ENCODE measurements at places on chromosomes 7 and 10.
A peak's percentile ranks its signal among the peaks of the same experiment; 100 is the strongest.

DNA sequence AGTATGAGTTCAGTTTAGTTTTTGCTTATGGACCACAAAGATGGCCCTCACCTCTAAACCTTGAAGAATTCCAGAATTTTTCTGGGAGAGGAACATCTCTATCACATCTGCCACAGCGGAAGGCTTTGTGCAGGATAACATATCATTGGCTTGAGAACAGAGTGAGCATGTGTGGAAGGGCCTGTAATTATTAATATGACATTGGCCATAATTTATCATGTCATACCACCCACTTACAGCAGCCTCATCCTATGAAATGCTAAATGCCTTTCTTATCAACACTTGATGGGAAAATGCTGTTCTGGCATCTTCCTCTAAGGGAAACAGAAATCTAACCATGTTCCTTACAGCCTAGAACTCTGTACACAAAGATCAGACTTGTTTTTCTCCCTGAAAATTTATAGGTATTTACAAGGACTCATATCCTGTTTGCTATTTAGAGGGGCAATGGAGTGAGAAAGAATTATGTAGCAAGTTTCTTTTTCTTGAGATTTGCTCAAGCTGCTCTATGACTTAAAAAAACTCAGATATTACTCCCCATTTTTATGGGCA is 817.3 kb downstream of the LRMDA start:
- DNase-seq: no peak

- DNase-seq: no peak
Measured at GRCh38 chr7:11706666-11707605, 125.1 kb downstream of the THSD7A start.

DNA sequence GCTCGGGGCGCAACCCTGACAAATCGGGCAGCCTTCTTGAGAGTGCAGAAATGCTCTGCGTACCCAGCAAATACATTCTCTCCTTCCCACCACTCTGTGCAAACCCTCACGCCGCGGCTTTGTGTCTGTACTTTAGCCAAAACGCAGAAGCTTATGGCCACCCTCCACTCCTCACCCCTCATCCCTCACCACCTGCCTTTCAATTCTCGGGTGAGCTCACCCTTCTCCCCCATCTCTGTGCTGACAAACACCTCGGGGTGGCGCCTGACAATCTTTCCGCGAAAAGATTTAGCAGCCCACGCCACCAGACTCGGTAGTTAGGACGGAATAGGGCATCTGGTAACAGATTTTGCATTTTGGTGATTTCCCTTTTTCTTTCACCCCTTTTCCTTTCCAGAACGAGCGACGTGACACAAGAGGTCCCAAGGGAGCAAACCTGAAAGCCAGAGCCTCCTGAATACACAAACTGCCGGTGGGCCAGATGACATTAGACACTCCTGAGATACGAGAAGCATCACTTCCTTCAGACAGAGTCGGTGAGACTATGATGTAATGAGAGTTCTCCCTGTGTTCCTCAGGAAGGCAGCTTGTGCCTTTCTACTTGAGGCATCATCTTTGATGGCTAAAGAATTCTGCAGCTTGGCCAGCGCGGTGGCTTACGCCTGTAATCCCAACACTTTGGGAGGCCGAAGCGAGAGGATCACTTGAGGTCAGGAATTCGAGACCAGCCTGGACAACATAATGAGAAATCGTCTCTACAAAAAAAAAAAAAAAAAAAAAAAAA is 671 bp upstream of the ATAD1 start:
- DNase-seq: peak; percentile 47

GRCh38 chr10:48750019-48750418 is 65.3 kb downstream of the WDFY4 start:
- DNase-seq: no peak

DNA sequence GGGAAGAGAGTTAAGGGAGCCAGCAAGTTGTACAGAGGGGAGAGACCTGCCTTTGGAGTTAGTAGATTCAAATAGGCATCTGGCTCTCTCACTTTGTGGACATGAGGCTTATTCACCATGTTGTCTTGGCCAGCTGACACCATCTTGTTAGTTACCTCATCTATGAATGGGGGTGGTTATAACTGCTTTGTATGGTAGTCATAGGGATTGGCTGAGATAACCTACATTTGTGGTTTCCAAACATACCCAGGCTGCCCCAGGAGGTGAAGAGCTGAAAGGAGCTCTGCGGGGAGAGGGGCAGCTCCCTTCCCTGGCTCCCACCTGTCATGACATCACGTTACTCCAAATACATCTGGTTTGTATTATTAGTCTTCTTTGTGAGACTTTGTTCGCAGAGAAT is 393.3 kb upstream of the AUTS2 start:
- DNase-seq: no peak

GRCh38 chr7:45158471-45158870 is 880 bp downstream of the RAMP3 start:
- DNase-seq: no peak

DNA sequence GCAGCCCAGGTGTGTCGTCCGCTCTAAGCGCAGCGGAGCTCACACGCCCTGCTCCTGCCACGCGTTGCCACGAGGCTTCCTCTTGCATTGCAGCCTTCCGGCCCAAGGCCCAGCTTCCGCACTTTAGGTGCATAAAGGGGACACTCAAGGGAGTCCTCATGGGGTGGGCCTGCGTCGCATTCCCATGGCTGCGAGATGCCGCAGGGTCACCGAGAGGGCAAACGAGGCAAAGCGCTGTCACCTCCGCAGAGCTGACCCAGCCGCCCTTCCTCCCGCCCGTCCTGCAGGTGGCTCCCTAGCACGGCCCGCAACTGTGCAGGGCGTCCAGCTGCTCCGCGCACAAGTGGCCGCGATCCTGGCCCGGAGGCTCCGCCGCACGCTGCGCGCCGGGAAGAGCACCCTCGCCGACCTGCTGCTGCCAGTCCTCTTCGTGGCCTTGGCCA is 283.5 kb downstream of the ABCA13 start:
- DNase-seq: no peak

GRCh38 chr7:138822867-138823535 is 25.0 kb upstream of the ATP6V0A4 start:
- no peak for DNase-seq

DNA sequence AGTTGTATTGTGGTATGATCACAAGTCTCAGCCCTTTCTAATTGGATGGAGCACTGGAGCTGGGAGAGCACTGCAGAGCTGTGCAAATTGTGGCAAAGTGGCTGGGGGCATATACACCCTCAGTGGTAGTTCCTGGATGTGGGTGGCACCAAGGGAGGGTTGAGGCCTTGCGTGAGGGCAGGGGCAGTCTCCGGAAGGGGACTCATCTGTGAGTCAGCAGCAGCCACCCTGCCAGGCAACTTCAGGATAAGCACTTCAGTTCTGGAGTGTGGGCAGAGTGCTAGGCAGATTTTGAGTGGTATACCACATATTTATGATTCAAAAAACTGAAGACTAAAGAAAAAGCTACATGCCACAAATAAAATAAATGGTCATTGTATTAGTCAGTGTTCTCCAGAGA is 210.5 kb downstream of the ETV1 start:
- no peak for DNase-seq

DNA sequence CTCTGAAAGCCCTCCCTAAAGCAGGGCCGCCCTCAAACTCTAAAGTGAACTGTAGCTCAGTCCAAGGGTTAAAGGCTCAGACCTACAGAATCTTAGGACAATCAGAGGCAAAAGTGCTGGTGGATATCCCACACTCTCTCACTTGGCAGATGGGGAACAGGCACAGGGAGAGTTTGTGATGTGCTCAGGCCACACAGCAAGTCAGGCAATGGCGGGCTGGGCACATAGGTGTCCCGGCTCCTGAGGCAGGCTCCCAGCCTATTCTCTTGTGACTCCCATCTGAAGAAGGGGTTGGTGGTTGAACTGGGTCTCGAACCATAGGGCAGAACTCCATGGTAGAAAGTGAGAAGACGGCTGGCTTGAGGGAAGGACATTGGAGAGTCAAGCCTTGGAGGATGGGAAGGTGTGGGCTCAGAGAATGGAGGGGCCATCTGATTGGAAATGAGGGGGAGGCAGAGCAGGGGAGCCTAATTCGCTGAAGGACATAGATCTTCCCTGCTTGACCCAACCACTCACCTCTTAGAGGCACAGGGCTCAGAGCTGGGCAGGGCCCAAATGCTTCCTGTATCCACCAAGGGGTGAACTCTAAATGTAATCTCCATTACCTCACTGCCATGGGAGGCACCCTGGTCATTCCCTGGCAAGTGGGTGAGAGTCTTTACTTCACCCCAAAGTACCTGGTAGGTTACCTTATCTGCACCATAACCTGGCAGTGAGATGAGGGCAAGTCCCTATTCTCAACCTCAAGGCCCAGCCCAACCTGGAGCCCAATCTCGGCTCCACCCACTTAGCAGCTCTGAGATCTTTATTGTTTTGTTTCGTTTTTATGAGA is 4.9 kb upstream of the ZMIZ1 start:
- no peak for DNase-seq

DNA sequence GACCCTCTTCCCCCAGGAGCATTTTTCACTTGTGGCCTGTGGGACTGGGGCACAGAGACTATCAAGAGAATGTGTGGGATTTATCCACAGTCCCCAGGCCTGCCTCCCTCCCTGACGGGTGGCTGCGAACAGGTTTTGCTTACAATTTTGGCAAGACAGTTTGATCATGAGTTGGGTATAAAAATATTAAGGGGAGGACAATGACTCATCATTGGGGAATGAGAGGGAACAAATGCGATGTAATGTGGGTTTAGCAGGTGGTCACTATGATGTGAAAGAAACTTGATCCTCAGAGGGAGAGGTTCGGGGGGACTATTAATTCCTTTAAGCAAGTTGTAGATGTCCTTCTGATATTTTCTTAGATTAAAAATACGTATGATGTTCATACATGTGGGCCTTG is 52.2 kb downstream of the EMX2 start:
- no peak for DNase-seq

GRCh38 chr10:132897516-132898381 is 44.6 kb downstream of the CFAP46 start:
- DNase-seq: no peak

DNA sequence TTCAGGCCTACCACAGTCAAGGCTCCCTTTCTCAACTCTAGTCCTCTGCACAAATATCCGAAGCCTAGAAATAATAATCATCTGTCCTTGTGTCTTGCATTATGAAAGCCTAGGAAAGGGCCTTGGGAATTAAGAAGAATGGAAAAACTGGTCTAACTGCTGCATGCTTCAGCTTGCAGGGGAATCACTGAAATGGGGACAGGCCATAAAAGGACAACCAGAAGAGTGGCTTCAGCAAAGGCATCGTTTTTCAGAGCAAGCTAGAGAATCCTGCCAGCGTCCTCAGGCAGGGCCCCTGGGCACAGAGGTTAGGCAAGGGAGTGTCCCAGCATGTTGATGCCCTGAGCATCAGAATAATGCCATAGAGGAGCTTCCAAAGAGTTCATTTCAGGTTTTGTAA is 13.2 kb downstream of the ERVW-1 start:
- no peak for DNase-seq

Measured in NCI-H82 (cell line).